ENCODE measurements at places on chromosomes 6 and 20.
A peak's percentile ranks its signal among the peaks of the same experiment; 100 is the strongest.

DNA sequence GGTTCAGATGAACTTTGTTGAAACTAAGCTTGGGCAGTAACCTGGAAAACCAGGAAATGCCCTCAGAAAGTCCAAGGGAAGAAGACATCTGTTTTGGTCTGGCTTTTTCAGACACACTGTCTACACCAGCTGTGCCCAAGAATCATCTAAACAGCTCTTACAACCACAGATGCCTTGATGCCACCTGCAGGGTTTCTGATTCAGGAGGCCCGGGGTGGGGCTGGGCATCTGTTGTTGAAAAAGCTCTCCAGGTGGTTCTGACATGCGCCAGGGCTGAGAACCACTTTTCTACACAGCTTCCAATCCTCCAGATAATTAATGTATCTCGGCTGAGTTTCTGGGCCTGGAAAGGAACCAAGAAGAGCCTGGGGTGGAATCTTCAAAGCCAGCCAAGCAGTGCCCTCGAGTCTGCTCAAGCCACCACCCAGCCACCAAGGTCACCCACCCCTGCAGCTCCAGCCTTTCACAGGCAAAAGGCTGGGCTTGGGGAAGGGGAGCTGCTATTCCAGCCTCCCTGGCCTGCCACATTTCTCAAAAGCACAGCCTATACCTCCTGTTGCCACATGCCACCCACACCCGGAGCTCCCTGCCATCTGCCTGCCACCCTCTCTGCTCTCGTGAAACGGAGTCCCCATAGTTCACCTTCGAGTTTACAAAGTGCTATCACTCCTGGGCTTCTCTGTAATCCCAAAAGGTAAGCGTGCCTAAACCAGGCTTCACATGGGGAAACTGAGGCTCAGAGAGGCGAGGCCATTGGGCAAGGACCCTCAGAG lies 9.4 kb downstream of the MDGA1 start:
- DNase-seq: no peak

DNA sequence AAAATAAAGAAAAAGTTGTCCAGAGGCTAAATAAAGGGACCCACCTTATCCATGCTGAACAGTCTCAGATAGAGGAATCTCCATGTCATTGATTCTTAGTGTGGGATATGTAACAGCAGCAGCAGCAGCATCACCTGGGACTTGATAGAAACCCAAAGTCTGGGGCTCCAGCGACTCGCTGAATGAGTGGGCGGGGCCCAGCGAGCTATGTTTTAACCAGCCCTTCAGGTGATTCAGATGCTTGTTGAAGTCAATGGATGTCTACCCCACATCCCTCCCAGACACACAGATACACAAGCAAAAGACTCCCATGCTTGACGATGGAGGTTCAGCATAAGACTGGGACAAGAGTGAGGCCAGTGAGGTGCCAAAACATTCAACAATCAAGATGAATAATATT lies 298.6 kb downstream of the UBE3D start:
- no peak for DNase-seq

GRCh38 chr6:5084781-5085647 lies at the start of gene PPP1R3G:
Gene PPP1R3G (plus strand): TSS chr6:5085341. CDS start chr6:5085486, 145 bp downstream.
- peak; percentile 81 for DNase-seq

DNA sequence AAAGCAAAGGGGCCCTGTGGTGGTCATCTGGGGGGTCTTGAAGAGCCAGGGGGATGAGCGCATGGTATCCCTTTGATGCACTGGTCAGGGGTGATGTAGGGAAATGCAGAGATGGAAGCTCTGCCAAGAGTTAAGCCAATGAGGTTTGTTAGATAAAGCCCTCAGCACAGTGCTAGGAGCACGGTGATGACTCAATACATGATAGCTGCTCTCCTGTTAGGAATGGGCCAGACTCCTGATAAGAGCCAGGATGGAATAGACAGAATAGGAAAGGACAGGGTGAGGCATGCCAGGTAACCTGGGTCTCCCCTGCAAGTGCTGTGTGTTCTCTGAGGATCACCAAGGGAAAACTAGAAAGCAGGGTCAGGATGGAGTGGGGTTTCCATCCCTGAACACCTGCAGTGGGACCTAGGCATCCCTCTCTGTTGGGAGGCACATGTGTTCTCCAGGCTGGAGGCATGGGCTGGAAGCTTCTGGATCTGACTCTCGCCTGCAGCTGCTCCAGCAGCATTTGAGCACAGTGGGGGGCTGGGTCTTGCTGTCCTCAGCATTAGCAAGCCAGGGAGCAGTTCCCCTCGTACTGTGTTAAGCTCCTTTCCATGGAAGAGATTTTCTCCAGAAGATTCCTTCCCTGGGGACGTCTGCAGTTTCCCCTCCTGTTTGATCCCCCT lies 71.8 kb upstream of the TIAM2 start:
- no peak for DNase-seq

GRCh38 chr6:74066168-74066871 lies 370.3 kb downstream of the CD109 start:
- DNase-seq: no peak

DNA sequence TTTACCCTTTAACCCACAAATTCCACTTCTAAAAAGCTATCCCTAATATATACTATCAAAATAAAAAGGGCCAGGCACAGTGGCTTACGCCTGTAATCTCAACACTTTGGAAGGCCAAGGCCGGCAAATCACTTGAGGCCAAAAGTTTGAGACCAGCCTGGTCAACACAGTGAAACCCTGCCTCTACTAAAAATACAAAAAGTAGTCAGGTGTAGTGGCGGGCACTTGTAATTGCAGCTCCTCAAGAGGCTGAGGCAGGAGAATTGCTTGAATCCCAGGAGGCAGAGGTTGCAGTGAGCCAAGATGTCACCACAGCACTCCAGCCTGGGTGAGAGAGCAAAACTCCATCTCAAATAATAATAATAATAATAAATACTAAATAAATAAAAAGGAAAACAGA lies 82.5 kb downstream of the TRIM27 start:
- no peak for DNase-seq

DNA sequence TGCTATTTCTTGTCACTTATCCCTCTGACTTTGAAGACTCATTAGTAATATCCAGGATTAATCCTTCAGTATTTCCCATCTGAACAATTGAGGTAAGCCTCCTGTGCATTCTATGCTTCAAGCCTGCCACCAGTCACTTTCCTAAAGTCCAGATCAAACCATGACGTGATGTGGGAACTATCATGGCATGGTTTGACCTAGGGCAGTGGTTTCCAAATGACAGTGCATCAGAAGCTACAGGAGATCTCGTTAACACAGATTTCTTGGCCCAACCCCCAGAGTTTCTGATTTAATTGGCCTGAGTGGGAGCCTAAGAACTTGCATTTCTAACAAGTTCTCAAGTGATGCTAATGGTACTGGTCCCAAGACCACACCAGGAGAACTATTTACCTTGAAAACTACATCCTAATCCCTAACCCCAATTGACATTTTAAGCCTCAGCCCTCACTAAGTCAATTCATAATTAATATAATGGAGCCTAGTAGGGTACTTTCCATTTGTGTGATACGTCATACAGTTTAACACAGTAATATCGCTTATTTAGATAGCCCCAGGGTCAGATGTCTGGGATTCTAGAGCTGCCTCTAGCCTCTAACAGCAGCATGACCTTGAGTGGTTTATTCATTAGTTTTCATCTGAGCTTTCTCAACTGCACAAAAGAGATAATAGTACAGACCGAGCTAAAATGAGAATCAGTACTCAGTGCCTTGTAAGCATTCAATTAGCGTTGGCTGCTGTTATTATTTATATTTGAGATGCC lies 907.6 kb downstream of the TFAP2A start:
- DNase-seq: no peak

GRCh38 chr6:146292506-146292905 lies 251.1 kb upstream of the RAB32 start:
- DNase-seq: no peak

- DNase-seq: no peak
Observed at GRCh38 chr20:37424062-37424851, 78.3 kb downstream of the SRC start.

DNA sequence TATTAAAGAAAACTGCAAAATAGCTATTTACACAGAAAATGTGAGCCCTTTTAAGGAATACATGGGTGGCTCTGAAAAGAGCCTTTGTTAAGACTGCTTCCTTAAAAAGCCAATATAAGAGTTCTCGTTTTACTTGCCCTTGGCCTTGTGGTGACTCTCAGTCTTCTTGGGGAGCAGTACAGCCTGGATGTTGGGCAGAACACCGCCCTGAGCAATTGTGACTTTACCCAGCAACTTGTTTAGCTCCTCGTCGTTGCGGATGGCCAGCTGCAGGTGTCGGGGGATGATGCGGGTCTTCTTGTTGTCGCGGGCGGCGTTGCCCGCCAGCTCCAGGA lies 111.5 kb downstream of the HFE start:
- no peak for DNase-seq

DNA sequence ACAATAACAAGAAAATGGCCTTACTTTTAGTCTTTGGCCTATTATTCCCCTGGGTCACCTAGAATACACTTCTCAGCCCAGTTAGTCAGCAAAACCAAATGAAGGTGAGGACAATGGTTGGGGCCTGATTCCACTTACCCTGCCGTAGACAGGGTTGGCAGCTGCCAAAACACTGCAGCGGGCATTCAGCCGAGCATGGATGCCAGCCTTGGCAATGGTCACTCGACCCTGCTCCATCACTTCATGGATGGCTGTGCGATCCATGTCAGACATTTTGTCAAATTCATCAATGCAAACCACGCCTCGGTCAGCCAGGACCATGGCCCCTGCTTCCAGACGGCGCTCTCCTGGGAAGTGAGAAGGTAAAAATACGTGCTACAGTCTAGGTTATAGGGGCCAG lies 8.4 kb downstream of the MCM3 start:
- DNase-seq: no peak

DNA sequence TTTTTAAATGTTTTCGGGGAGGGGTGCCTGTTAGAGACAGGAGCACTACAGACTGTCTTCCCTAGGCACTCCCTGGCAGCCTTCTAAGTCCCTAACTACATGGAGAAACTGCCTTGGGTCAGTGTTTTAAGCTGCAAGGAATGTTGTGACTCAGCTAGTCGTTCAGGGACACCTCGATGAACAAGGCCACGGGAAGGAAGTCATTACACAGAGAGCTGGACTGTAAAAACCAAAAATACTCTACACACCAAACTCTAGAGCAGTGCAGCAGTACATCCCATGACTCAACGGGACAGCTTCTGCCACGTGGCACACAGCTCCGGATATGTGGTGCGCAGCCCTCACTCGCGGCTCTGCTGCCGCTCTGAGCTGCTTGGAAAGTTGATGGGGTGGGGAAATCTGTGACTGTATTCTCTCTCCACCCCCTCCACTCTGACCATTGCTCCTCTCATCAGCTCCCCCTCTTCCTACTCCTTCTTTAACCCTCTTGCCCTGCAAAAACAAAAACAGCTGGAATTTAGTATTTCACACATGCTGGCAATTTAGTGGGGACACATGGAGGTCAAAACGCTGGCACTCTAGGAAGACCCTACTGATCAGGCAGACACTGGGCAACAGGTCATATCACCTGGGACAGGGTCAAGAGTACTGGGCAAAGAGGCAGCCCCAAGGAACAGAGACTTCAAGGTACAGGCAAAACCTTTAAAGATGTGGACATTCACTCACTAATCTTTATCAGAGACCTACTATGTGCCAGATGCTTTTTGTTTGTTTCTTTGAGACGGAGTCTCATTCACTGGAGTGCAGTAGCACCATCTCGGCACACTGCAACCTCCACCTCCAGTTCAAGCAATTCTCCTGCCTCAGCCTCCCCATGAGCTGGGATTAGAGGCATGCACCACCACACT lies 10.9 kb upstream of the LPIN3 start:
- DNase-seq: no peak

DNA sequence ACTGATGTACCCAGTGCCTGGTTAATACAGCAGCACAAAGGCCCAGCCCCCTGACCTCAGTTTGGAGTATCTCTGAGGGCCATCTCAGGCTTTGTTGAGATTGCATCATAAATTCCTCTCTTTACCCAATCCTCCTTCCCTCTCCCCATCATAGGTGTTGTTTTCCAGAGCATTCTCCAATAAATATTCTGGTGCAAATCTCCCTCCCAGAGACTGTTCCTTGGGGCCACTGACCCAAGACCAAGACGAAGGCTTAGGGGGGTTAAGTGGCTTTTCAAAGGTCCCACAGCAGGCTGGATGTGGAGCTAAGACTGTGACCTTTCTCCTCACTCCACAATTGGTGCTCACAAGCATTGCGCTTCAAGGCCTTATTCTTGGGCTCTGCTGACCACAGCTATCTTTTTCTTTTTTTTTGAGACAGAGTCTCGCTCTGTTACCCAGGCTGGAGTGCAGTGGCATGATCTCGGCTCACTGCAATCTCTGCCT lies 72.4 kb upstream of the ZMYND8 start:
- no peak for DNase-seq

- no peak for DNase-seq
Observed at GRCh38 chr6:139588076-139588639, 213.7 kb upstream of the CITED2 start.

- no peak for DNase-seq
Observed at GRCh38 chr6:26530203-26530602, 8.0 kb upstream of the HMGN4 start.

- peak; percentile 51 for DNase-seq
Observed at GRCh38 chr6:36612101-36612625, 18.0 kb downstream of the SRSF3 start.

DNA sequence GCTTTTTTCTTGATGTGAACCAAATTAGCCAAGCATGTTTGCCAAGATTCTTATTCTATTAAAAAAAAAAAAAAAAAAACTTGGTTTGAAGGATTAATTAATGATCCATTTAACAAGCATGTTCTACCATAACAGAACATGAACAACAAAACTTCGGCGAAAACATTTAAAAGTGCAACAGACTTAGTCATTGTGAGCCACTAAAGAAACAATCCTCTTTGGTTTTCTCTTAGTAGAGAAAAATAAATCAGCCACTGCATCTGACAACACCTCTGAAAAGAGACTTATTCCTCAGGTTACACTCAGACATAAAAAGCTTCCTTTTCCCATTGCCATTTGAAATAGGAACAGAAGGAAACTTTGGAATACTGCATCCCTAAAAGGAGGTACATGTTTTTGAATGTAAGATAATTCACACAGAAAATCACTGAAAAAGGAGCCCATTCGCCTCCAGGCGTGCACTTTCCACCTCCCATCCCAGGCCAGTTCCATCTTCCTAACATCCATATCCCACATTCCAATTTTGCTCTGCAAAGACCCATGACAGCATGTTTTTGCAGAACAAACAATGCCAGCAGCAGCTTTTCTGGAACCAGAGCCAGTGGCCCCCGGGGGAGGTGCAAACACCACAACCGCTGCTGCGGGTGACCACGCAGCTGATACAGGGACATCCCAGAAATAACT lies 79.5 kb downstream of the ZMYND8 start:
- peak; percentile 73 for DNase-seq

DNA sequence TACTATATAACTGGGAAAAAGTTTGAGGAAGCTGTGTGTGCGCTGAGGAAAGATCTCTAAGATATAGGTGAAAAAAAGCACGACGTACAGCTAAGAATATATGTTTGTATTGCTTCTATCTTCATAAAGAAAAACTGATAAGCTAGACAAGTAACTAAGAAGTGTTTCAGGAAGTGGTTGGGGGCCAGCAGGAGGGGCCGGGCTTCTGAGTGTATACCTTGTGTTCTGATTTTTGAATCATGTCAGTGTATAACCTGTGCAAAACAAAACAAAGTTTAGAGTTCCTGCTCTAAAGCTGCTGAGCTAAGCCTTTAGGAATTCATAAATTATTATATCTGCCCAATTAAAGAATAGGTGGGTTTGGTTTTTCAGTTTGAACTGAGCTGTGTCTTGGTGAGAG lies 7.9 kb upstream of the OSER1 start:
- DNase-seq: no peak

Measured in left forelimb (tissue), 1 donor.